ENCODE measurements at places on chromosomes 4 and X.

GRCh38 chrX:19137067-19137466, 14.8 kb upstream of the ADGRG2 start:
- DNase-seq = no peak

DNA sequence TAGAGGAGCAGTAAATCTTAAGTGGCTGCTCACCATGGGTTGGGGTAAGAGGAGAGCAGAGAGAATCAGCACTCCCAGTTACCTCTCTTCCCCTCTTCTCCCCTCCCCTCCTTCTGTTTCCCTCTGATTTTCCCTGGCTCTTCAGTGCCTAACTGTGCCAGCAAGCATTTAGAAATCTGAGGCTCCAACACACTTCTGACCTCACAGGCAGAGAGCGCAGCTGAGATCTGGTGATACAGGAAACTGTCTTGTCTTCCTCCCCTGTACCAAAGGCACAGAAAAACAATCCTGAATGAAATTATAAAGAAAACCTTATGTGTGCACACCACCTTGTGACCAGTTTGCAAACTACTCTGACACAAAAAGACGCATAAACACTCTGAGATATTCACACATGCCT, 82.4 kb upstream of the SMIM10 start:
- DNase-seq = no peak

- DNase-seq = no peak
Measured at GRCh38 chrX:17741123-17741511, 3.8 kb downstream of the SCML1 start.

DNA sequence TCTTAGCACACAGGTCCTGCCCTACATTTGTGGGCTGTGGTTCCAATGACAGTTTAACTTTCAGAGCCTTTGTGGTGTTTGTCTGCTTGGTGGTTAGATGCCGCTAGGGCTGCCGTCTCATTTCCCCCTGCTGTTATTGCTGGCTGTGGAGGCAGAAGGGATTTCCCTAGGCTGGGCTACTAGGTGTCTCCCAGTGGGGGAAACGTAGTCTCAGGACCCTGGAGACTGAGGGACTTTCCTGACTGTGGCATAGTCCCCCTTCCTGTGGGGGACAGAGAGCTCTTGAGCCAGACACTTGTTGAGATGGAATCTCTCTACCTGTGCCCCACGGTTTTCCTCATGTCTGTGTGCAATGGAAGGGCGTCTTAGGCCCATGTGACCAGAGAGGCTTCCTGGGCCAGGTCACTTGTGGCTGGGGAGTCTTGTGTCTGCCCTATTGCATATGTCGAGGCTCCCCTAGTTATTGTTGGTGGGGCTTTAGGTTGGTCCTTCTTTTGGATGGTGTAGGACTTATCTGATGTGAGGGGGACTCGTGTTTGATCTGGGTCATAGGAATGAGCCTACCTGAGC, 68.2 kb downstream of the ARHGAP10 start:
- no peak for DNase-seq

- DNase-seq = no peak
Measured at GRCh38 chr4:36006226-36006625, 238.1 kb downstream of the ARAP2 start.

DNA sequence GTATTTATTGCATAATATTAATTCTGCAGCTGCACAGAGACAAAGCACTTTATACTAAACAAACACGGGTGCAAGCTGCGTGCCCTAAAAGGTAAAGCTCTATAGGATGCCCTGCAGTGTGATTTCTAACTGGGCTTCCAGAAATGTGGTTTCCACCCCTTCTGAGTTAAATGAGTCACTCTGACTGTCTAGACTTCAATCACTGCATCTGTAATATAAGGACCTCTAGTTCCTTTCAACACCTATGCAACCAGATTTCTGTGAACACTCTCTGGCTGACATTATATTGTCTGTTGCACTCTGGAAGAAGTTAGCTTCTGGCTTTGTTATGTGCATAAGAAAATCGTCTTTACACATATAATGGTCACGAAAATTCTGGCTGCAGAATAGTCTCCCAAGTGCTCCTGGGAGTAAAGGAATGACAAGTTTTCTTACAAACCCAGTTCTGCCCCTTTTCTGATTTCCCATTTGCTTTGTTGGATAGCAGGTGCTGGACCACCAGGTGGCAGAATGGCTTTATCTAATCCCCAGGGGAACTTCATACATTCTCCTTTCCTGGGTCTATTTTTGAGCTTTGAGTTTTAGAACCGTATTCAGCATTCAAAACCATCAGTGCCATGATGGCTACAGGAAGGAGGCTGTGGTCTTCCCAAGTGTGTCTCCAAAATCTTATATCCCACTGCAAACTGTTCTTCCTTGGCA, 842.2 kb downstream of the STIM2 start:
- DNase-seq = no peak

DNA sequence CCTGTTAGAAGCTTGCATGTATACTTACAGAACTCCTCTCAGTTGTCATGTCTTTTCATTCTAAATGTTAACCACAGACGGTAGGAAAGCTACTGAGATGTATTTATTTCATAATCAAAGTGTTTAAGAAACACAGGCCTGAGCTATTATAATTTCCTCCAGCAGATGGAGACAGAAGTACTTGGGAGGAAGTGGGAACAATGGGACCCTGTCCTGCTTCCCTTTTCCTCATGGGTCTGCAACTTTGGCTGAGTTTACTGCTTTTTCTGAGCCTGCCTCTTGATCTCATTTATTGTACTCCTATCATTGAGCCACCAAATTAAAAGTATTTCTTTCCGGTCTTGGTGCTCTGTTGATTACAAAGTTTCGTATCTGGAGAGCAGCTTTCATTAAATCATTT, 67.7 kb upstream of the SPANXN2 start:
- DNase-seq = no peak

DNA sequence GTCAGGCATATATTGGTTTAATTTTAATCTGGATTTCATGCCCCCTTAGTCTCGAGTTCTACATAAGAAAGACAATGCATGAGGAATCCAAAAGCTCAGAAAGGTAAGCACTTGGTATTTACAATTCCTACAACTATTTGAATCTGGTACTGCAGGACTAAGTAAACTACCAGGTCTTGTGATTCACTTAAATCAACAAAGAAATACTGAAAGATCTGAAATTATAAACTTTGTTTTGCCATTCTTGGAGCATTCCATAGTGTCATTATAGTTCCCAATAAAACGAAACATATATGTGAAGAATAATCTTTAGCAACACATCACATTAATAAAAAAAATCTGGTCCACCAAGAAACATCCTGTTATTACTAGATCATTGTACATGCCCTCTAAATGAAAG, 482.3 kb downstream of the ANKRD50 start:
- DNase-seq = no peak

- DNase-seq = no peak
Measured at GRCh38 chrX:34839451-34839850, 103.1 kb upstream of the FAM47B start.

GRCh38 chr4:110854021-110854678, 231.3 kb upstream of the PITX2 start:
- DNase-seq = no peak

DNA sequence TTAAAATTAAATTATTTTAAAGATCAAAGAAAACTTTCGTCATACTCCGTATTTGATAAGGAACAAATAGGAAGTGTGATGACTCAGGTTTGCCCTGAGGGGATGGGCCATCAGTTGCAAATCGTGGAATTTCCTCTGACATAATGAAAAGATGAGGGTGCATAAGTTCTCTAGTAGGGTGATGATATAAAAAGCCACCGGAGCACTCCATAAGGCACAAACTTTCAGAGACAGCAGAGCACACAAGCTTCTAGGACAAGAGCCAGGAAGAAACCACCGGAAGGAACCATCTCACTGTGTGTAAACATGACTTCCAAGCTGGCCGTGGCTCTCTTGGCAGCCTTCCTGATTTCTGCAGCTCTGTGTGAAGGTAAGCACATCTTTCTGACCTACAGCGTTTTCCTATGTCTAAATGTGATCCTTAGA, at the start of gene CXCL8:
CXCL8 (plus strand) TSS at position 217 of the 426 bp plus-strand sequence; CDS start at position 307, 90 bp downstream.
- peak; percentile 14 for DNase-seq

DNA sequence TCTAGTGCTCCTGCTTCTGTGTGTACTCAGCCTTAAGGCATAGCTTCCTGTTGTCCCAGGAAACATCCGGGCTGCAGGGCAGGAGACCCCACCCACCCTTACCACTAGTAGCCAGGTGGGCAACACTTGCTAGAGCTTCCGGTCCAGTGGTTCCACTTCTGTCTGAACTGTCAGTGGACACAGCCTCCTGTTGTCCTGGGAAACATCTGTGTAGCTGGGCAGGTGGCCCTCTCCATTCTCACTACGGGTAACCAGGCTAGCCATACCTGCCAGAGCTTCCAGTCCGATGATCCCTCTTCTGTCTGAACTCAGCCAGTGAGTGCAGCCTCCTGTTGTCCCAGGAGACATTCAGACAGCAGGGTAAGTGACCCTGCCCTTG, 372.2 kb downstream of the INPP4B start:
- no peak for DNase-seq

- DNase-seq = no peak
Measured at GRCh38 chrX:55867181-55867651, 149.7 kb downstream of the RRAGB start.

- DNase-seq = no peak
Measured at GRCh38 chr4:122045533-122045932, 93.7 kb upstream of the TRPC3 start.

DNA sequence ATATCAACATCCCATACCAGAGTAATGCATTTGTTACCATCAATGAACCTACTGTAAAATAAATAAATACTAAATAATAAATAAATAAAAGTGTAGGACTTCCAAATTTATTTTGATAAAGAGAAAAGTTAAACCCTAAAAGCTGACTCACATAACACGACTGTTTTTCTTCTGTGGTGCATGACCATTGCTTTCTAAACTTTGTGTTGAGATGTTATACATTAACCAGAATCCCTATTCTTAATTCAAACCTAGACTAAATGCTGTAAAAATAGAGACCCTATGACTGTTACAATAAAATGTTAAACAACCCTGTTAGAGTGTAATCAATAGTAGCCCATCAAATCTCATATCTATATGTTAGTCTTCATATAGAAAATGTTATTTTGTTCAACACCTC, 20.9 kb upstream of the PRMT9 start:
- no peak for DNase-seq

DNA sequence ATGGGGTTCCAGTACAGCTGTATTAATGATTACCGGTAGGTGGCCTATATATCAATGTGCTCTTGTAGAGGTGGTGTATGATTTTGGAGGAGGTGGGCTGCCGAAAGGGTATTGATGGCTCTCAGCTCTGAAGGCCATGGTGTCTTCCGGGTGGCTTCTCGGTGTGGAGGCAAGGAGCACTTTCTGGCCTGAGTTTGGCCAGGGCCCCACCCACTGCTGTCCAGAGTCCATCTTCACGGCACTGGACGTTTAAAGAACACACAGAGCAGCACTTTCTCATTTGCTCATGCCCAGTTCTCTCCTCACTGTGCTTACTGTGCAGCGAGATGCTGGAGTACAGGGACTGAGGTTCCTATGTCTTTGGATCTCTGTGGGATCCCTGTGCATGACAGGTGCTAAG, 16.1 kb downstream of the BST1 start:
- no peak for DNase-seq

DNA sequence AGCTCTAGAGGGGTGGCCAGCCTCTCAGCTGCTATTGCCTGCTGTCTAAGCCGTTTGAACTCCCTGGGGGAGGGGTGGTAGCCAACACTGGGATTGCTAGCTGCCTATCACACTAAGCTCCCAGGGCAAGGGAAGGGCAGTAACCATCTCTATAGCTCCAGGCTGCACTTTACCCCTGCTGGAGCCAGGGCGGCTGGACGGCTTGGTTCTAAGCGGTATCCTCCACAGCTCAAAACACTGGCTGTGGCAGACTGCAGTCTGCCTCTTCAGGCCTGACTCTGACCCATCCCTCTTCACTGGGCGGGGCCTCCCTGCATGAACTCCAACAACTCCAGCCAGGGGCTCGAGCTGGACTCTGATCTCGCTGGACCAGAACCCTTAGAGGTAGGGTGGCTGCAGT, 55.3 kb upstream of the GNRHR start:
- no peak for DNase-seq

DNA sequence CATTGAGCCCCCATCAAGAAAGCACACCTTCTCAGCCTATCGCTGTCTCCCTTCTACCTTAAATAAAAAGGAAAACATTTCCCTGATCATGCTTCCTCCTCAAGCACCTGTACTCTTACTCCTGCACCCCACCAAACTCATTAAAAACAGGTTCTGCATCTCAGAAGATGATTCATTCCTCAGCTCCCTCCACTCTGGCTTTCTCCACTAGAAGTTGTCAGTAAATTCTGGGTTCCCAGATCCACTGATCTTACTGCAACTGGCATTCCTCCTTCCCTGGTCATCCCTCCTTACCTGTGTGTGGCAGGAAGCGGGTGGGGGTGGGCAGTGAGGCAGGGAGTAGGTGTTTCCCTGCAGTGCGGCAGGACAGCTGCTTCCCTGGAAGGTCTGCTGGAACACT, 108.8 kb downstream of the GPR143 start:
- DNase-seq = no peak

- no peak for DNase-seq
Measured at GRCh38 chr4:19130866-19131265, 1109.3 kb upstream of the LCORL start.

DNA sequence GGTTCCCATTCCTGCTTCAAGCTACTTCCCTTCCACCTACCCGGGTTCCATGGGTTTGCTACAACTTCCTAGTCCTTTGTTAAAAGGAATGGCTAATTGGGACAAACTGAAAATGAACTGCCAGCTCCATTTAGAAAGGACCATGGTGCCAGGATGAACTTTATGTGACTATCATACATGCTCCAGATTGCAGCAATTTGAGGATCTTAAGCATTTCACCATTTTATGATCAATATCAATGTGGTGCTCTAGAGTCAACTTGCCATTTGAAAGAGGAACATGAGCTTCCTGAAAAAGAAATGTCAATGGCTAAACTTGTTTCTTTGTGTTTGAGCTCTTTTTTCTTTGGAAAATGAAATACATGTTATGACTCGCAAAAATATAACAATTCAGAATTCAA, 92.7 kb upstream of the IL15 start:
- no peak for DNase-seq

GRCh38 chrX:16479206-16479869, 170.6 kb upstream of the S100G start:
- no peak for DNase-seq

GRCh38 chrX:120560405-120560841, 339 bp downstream of the CUL4B start:
- DNase-seq = no peak

- no peak for DNase-seq
Measured at GRCh38 chr4:2624782-2625530, 88.5 kb downstream of the FAM193A start.

- no peak for DNase-seq
Measured at GRCh38 chr4:79413032-79413885, 5.2 kb upstream of the GK2 start.

DNA sequence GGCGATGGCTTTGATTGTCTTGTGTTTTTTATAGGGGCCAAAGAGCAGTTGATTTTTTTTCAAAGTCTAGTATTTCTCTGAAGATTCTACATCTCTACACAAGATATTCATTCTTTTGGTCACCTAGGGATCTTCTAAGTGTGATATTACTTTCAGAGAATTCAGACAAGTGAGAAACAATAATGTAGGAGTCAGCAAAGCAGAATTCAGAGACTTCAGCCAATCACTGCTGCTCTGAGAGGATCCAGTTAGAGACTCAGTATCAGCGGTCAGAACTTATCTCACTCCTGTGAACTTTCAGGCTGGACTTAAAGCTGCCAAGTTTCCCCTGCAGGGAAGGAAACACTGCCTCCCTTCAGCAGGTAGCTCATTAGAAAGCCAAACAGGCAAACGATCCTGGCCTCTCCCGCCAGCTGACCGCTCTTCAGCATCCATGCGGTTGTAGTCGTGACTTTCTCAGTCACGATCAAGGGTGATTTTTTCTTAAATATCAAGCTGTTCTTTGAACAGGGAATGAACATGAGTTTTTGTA, 59.2 kb downstream of the NSUN7 start:
- DNase-seq = no peak
